ENCODE measurements at places on chromosomes 7 and 10.

DNA sequence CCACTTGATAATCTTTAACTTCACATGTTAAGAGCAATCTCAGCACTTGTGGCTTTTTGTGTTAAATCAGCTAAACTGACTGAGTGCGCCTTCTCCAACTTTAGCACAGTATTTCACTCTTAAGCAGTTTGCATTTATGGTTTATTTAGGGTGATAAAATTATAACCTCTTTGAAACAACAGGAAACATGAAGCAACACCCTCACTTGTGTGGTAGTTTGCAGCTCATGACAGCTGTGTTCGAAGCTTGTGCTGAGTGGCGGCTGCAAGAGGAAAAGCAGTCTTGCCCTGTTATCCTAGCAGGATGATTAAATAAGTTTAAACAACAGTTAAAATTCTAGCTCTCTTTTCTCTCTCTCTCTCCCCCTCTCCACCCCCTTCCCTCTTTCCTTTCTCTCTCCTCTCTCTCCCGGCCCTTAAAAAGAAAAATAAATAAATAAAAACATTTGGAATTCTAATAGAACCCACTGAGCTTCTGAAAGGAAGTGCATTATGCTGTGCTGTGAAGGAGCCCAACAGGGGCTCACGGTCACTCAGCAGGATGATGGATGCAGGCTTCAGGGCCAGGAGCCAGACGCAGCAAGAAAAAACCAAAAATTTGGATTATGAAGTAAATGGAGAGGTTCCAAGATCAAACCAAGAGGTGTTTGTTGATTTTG lies 25.2 kb downstream of the OGDH start:
- DNase-seq: no peak

DNA sequence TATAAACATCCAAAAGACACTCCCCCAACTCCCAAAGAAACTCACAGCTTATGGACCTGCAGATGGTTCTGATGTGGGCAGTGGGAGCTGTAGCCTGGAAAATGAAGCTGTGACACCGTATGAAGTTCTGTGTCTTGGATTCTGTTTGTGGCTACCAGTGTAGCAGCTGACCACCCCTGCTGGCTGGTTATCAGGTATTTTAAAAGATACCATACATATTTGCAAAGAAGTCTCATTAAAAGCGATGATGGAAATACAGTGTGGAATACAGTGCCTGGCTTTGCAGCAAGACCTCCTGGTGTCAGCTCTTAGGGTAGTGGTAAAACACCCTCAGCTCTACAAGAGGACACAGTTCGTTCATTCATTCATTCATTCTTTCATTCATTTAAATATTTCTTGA lies 194.3 kb upstream of the PRKCQ start:
- no peak for DNase-seq

- no peak for DNase-seq
These were observed 14.6 kb downstream of the SND1 start for GRCh38 chr7:127666602-127667001.

DNA sequence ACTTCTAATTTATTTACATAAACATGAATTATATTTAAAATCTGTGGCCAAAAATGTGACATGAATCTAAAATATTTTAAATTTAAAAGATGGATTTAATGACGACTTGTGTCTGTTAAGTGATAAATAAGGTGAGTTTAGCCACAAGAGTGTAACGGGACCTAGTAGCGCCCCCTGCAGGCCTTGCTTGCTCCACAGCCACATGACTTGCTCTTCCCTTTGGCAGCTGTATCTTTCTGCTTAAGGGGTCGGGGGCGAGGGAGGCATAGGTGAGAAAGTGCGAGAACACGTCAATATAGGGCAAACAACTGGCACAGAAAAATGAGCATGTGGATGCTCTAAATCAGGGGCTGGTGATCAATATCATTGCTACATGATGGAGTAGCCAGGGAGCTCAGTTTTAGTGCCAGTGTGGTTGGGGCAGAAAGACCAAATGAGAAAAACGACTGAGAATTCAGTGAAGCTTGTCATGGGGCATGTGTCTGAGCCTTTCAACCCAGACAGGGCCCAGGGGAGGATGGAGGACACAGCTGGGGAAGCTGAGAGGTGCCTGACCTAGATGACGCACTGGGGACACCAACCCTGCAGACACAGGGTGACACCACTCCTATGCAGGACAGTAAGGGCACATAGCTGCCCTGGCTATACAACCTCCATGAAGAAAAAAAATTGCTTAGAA lies 49.8 kb downstream of the PAXIP1 start:
- peak; percentile 62 for DNase-seq

GRCh38 chr7:104264285-104264684 lies 56.5 kb upstream of the ORC5 start:
- DNase-seq: no peak

GRCh38 chr7:85464042-85464651 lies 277.3 kb upstream of the SEMA3D start:
- peak; percentile 15 for DNase-seq

GRCh38 chr7:3272691-3273141 lies 28.3 kb upstream of the SDK1 start:
- no peak for DNase-seq

- DNase-seq: no peak
These were observed 160.8 kb downstream of the CREB5 start for GRCh38 chr7:28573059-28573553.

GRCh38 chr7:15752377-15752776 lies 65.9 kb upstream of the MEOX2 start:
- no peak for DNase-seq

DNA sequence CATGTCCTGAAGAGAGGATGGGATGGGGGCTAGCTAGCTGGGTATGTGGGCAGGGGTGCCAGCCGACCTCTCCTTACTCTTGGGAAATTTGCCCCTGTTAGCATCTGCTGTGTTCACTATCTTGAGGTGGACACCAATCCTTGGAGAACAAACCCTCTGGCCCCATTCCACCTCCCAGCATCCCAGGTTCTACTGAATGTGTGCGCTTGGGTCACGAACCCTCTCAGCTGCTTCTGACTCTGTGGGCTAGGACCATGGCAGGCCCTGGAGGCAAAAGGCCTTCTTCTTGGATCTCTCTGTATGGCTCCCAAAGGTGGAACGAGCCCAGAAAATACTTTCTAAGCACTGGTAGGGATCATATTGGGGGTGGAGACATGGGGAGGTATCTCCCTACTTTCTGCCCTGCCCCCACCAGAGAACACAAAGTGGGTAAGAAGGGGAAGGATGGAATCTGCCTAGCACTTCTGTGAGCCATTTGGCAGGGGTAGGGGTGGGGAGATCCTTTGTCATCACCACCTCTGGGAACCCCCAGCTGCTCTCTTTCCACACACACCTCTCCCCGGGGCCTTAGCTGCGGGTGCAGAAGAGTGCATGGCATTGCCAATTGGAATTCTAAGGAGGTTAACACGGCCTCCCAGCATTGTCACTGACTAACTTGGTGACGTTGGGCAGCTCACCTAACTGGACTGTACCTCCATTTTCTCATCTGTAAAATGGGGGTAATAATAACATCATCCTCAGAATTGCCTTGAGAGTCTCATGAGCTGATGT lies 7.7 kb downstream of the UNC5B start:
- no peak for DNase-seq

GRCh38 chr10:79209831-79210230 lies 137.4 kb upstream of the PPIF start:
- no peak for DNase-seq

GRCh38 chr10:61448091-61448490 lies 5.1 kb downstream of the TMEM26 start:
- DNase-seq: no peak

DNA sequence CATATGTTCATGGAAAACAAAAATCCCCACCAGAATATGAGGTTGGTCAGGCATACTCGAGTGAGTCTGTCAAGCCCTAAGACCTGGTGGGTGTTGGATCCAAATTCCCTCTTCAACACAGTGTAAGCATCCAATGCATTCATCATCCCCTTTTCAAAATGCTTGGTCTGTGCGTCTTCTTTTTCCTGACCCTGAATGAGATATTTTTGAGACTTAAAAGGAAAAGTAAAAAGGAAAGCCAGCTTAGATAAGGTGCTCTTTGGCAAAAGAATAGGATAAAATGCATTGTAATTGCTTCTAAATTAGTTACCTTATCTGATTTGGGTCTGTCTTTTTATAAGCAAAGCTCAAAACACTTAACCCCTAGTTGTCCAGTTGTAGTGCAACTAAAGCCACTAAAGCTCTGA lies 331.5 kb downstream of the PTEN start:
- DNase-seq: no peak

- DNase-seq: no peak
These were observed 102.0 kb upstream of the GLI3 start for GRCh38 chr7:42338916-42339540.

DNA sequence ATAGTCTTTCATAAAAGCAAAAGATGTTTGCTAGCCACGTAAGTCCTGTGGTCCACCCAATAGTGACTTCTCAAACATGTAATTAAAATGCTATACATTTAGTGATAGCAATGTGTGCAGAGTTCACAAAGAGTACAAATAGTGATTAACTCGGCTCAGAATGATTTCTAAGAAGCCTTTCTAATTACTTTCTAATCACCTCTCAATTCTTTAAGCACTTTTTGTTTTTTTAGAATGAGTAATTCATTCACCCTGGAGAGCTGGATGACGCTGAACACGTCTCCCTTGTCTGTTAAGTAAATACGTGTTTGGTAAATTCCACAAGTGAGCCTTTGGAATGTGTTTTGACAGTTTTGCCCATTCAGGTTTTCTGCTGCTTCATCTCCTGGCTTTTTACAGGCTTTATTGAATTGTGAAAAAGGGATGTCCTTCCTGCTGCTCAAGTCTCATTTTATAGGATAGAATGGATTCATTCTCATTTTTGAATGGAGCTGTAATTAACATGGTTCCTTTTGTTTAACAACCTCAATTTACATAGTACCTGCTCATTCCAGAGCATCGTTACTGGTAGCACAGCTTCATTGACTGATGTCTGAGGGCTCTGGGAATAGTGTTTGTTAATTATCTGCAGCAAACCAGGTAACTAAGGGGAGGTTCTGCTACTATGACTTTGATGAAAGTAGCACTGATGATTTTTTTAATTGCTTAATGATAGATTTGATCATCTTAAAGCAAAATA lies 212.1 kb downstream of the VTI1A start:
- no peak for DNase-seq

- DNase-seq: no peak
These were observed 24.4 kb upstream of the FIGNL1 start for GRCh38 chr7:50474382-50475160.

DNA sequence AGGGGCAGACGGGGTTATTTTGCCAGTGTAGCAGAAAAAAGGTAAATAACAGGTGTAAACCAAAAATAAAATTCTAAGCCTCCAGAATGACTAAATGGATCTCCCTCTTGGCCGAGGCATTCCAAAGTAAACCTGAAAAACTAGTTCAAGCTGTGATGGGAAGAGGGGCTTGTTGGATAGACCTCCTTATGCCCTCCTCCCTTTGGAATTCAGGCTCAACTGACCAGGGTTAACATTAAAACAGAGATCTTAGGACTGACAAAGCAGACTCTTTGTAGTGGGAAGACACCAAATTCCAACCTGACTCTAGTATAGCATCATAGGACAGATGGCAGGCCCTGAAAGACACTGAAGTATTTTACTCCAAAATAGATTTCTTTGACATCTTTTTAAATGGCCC lies 113.8 kb upstream of the ITGB1 start:
- DNase-seq: no peak

DNA sequence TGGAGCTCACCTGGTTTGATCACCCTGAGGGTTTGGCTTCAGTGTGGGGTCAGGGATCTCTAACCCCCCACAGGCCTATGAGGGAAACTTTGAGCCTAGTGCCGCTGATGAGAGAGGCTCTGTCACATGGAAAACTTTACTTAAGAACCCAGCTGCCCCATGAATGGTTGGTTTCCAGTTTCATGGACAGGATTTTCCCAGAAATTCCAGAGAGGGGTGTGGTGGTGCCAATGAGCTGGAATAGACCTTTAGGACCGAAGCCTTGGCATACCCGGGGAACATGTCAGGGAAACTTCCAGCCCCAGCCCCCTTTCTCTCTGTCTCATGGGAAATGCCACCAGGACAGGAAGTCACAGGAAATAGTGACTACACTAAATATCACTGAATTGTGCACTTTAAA lies 36.9 kb downstream of the AKR1B1 start:
- no peak for DNase-seq

DNA sequence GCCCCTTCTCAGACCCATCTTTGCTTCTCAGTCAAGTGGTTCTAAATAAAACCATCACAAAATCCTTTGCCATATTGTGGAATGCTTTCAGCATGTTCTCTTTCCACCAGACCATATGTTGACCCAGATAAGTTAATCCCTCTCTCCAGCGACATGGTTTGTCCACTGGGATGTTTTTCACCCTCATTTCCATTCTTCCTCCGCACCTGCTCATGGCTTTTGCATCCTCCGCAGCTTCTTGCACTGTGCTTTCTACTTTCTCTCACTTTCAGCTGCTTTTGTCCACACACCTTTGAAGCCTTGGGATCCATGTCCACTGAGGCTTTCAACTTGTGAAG lies 52.3 kb upstream of the WAC start:
- DNase-seq: no peak

GRCh38 chr10:5943536-5943935 lies 33.8 kb downstream of the IL15RA start:
- no peak for DNase-seq

GRCh38 chr10:78529262-78529661 lies 495.6 kb downstream of the RPS24 start:
- no peak for DNase-seq

DNA sequence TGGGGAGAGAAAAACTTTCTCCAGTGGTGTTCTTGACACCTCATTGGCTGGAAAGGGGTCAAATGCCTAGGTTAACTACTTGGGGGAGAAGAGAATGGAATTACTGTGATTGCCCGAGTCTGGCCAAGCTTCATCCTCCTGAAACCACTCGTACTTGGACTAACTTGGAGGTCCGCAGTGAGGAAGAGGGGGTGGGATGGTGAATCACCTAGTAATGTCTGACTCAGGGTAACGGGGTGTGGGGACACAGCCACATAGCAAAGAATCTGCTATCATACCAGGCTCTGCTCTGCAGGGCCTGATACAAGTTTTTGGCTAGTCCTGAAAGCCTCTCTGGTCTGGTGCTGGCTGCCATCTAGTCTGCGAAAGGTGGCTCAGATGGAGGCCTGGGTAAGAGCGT lies 190.9 kb downstream of the RPS24 start:
- no peak for DNase-seq

DNA sequence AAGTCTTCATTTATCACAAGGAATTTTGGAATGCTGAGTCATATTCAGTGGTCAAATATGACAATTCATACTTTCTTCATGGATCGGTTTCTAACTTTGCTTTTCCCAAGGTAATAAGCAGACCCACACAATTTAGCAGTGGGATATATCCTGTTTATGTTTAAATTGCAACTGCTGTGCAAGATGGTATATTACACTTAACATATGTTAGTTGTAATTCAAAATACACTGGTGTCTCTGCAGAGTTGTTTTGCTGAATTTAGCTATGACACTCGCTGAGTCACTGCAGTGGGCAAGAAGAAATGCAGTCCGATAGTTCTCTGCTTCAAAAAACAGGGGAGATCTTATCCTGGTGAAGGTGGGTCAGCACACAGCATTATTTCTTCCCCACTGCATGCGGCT lies 194.8 kb upstream of the PTN start:
- DNase-seq: no peak

Measured in B cell (primary cell).